ENCODE measurements at places on chromosomes 13 and 19.

DNA sequence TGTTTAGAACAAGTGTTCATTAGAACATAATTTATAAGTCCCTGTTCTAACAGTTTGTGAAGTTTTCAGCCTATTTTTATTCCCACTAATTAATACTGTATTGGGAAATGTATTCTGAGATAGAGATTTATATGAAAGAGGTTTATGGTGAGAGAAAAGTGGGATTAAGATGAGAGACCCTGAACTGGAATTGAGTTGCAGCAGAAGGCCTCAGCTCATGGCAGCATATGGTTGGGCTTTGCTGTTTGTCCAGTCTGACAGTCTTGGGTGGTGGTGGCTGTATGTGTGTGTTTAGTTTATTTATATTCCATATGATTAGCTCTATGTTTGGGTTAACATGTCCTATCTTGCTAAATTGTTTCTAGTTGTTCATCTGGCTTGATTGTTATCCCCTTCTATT, 575.1 kb downstream of the SLITRK5 start:
- no peak for DNase-seq

DNA sequence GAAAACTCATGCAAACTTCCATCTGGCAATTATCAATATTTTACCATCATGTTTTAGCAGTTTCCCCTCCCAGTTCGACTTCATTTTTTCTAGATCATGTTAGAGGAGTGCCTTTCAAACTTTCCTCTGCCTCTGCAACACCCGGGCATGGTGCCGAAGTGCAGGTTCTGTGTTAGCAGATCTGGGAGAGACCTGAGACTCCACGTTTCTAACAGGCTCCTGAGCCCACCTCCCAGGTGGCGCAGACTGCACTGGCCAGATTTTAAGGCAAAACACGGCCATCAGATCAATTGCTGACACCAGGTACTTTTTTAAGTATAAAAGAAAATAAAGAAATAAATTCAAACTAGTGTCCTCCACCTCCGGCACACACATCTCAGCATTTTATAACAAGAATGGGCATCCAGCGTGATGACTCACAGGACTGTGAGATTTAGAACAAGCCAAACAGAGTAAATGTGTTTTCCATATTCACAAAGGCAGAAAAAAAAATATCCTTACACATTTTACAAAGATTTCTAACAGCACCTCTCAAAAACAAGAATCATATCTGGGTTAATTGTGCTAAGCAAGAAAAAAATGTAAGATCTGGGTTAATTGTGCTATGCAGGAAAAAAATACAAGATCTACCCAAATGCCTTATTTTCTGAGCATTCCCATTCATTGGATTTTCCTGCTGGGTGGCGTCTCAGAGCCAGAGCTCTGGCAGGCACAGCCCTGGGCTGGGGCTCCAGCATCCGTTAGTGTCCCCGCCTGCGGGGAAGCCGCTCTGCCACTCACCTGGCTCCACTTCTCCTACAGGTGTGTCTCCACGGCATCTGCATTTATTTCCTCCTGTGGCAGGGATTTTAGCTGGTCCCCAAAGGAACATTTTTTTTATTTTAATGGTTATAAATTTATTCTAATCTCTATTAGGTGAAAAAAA, 127.9 kb upstream of the SOX1 start:
- no peak for DNase-seq

- DNase-seq: no peak
These were observed 14.0 kb downstream of the GP6 start for GRCh38 chr19:55024111-55024510.

DNA sequence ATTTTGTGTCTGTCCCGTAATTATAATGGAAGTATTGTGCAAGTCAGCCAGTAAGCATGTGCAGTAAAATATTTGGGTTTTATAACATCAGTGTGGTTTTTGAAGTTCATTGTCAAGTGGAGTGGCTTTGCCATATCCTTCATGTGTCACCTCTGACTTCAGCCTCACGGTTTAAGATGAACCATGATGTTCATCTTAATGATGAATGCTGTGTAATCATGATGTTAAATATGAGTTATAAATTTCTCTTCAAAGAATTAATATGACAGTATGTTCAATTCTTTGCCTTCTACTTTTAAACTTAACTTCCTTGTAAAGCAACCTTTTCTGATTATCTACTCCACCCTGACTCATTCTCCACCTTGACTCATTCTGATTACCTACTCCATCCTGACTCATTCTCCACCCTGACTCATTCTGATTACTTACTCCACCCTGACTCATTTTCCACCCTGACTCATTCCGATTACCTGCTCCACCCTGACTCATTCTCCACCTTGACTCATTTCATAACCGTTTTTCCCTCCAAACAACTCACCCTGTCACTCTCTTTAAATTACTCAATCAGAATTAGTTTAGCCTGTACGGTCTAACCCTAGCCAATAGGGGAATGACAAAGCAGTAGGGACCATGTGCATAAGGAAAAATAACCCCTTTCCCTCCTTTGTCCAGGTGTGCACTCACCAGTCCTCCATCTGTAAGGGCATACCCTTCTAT, 50.3 kb upstream of the ANKRD10 start:
- DNase-seq: peak; percentile 29

DNA sequence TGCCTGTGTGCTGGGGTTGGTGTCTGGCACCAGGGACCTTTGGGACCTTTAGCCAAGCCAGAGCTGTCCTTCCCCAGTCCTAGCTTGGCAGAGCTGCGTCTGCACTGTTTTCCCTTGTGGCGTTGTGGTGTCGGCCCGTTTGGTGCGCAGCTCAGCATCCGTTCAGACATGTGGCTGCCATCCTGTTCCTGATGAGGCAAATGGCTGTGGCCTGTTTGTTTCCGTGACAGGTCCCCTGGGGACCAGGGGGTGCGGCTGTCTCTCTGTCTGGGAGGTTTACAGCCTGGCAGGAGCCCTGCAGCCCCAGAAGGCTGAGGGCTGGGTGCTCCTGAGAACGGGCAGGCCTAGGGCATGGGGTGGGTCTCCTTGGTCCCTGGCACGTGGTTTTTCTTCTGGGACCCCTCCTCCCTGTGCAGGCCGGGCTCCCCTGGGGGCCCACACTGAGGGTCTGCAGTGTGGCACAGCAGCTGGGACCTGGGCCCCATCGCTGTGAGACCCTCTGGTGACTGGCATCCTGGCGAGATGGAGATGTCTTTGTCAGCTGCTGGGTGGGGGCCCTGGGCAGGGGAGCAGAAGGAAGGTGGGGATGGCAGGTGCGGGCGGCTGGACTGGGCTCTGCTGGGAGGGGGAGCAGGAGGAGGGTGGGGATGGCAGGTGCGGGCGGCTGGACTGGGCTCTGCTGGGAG, 4.0 kb downstream of the SPPL2B start:
- no peak for DNase-seq

DNA sequence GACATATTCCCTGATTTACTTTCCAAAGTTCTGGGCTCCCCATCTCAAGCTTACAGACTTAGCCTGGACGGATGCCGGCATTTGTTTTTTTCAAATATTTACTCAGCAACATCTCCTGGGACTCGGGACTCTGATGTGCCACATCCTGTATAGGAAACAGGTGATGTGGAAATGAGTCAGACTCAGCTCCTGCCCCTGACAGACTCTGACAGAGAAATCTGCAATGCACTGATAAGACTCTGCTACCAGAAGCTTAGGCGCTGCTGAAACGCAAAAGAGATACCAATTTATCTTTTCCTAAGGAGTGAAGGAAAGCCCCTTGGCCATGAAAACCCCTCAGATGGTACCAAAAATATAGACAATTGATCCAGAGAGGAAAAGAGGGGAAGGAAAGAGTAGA, 16.2 kb downstream of the LAIR2 start:
- no peak for DNase-seq

DNA sequence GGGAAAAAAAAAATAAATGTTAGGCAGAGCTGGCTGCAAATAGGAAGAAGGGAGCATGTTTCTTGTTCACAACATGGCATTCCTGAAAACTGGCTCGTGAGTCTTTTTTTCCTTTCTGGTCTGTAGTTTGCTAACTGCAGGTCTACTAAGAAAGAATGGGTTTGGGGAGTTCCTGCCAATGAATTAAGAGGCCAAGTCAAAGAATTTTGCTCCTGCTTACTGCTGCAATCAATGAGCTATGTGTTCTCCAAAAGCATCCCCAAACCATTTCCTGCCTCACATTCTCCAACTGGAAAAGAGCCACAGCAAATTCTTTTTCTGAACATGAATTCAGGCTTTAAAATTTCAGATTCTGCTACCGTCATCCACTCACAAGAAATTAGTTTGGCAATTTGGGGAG, 88.6 kb downstream of the DCT start:
- DNase-seq: no peak

- DNase-seq: no peak
These were observed 28.0 kb downstream of the WDR88 start for GRCh38 chr19:33159893-33160292.
